ENCODE measurements at places on chromosomes 1 and 21. TPM values are rescaled to one million over a fixed set of nuclear protein-coding genes. Genes with fewer than 3 reads are reported as not detected.

FMO5 gene
- total RNA-seq, result 0.59 TPM

SLC1A7 gene
- not detected for total RNA-seq

KCNJ15 gene
- total RNA-seq, result not detected

OLFM3 gene
- not detected for total RNA-seq

PLEKHM2 gene
- 27.6 TPM for total RNA-seq

PIK3C2B gene
- total RNA-seq, result 1.3 TPM

RNU1-2 gene
- total RNA-seq, result not detected

LCE1E gene
- not detected for total RNA-seq

FBXO2 gene
- total RNA-seq, result 0.34 TPM

S1PR1 gene
- total RNA-seq, result 16.8 TPM

S100A7A gene
- total RNA-seq, result not detected

OR6N1 gene
- not detected for total RNA-seq

CD1E gene
- total RNA-seq, result not detected

ARMH1 gene
- not detected for total RNA-seq

TMPRSS3 gene
- total RNA-seq, result not detected

RXFP4 gene
- not detected for total RNA-seq

GNG4 gene
- 1.3 TPM for total RNA-seq

CELA2A gene
- not detected for total RNA-seq

MAP3K6 gene
- total RNA-seq, result 14.1 TPM

ZC3H11A gene
- 43.4 TPM for total RNA-seq

RPTN gene
- not detected for total RNA-seq

BARHL2 gene
- total RNA-seq, result not detected

OLIG2 gene
- total RNA-seq, result not detected

RHBDL2 gene
- total RNA-seq, result not detected

ATF6 gene
- 14.9 TPM for total RNA-seq

COL11A1 gene
- total RNA-seq, result 8.8 TPM
